ENCODE measurements at places on chromosomes 6 and 20. TPM values are rescaled to one million over a fixed set of nuclear protein-coding genes. Genes with fewer than 3 reads are reported as not detected.

DNA sequence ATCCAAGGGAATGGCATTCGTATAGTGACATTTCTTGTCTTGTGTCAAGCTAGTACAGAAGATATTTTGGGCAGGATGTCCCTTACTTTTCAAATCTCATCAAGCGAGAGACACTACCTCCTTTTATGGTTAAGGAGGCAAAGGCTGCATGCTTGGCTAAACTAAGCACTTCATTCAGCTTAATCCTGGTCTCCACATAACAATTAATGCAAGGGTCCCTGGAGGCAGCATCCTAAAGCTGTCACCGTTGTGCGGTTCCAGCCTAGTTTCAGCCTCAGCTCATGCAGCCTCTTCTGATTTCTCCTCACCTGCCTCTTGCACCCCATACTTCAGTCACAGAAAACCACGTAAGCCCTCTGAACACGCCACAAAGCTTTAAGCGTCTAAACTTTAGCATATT, 67.1 kb upstream of the SLC22A23 start:
- DNase-seq, result no peak

GRCh38 chr6:99252421-99252820, 97.1 kb downstream of the FAXC start:
- no peak for DNase-seq

- no peak for DNase-seq
Measured at GRCh38 chr6:97029552-97029951, 105.0 kb downstream of the KLHL32 start.

DNA sequence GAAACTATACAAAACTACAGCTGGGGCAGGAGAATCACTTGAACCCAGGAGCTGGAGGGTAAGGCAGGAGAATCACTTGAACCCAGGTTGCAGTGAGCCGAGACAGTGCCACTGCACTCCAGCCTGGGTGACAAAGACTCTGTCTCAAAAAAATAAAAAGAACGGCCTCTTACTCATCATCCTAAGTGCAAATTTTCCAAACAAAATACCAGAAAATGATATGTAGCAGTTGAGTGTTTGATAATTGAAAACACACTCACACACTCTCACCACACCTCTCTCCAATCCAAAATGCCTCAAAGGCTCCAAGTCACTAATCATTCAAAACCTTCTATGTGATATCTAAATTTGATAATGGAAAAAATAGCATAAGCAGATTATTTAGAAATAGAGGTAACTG, 198.6 kb upstream of the SHLD1 start:
- no peak for DNase-seq

DNA sequence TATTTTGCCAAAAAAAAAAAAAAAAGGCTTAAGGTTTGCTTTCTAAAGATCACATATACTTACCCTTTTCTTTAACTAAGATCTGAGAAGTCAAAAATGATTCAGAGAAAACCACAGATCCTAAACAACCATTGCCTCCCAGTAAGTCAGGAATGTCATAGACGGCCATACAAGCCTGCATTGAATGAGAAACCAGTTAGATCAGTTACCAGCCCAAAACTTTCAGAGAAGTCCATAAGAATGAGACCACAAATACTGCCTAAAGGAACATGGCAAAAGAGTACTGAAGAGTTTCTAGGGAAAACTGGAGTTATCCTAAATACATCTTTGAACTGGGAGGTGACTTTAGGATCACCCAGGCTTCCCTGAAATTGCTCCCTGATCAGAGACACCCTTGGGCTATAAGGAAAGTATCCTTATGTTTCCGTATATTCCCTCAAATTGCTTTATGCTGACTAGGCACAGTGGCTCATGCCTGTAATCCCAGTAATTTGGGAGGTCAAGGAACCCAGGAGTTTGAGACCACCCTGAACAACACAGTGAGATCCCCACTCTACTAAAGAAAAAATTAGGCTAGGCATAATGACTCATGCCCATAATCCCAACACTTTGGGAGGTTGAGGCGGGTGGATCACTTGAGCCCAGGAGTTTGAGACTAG, 79.4 kb upstream of the SLC4A11 start:
- no peak for DNase-seq

- DNase-seq, result no peak
Measured at GRCh38 chr20:19885939-19886660, 128.0 kb downstream of the RIN2 start.

DNA sequence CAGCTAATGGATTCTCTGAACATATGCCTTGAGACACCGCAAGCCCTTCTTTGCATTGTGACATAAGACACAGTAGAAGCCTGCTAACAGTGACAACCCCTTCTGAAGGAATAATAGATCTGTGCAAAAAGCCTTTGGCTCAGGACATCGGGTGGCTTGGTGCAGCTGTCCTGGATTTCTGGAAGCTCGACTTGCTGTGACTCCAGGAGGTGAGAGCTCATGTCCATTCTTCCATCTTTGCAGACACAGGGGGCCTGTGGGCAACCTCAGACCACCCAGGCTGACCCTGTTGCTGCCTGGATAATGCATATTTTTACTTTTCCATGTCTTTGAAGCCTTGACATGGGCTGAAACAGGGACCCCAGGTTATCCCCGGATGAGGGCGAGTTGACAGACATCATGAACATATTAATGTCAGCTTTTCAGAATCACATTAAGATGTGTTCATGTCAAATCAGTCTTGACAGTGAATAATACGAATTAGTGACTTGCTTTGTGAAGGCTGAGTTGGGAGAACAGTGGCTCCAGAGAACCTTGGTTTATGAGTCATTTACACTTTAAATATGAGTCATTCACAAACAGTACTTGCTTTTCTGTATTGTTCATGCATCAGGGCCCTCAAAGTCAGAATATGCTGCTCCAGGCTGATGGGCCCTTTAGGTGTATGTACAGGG, 66.8 kb upstream of the IYD start:
- DNase-seq, result peak; percentile 31

The KIF13A gene
- not detected for total RNA-seq

The LY6G5B gene
- 14.7 TPM for total RNA-seq

GRCh38 chr20:37417617-37418467, 71.9 kb downstream of the SRC start:
- DNase-seq, result no peak

- DNase-seq, result no peak
Measured at GRCh38 chr6:135148889-135149288, 32.2 kb upstream of the MYB start.

The AKAP12 gene
- total RNA-seq, result 4.0 TPM

DNA sequence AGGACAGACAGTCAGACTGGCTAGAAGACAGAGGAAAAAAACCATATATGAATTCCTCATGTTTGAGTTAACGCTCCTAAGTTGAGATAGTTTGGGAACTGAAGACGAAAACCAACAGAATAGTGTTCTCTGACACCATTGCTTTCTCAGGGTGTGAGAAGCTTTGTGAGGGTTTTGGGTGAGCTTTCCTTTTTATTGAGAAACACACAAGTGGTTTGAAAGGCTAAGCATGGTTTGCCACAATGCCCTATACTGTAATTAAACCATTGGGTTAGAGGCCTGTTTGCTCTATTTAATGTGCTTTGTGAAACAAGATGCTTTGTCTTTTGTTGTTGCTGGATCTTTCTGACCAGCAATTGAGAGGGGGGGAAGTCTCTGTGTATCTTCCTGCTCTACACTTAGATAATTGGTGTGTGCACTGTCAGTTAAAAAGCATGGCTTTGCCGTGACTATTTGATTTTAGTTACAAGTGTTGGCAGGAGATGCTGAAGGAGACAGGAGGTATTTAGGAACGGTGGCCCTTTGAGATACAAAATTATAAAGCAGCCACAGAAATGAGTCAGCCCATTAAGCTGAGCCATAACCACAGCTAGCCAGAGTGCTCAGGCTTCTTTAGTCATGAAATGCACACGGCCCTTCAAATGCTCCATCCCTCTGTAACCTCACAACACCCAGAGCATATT, 273.0 kb upstream of the PREP start:
- peak; percentile 3 for DNase-seq

The GSTA2 gene
- not detected for total RNA-seq

The METTL24 gene
- total RNA-seq, result not detected

DNA sequence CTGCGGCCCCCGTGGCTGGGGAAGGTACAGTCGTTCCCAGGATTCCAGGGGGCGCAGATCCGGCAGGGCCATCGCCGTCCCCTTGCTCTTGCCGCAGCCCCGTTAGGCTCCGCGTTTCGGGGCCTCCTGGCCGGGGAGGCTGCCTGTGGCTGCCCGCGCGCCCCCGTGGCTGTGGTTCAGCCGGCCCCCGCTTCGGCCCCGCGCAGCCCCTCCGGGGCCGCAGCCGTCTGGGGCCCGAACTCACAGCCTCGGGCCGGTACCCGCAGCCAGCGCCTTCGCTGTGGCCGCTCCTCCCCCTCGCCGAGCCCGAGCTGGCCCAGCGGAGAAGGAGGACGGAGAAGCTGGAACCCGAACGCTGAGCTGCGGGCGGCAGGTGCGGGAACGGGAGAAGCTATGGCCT, 1826.9 kb upstream of the DEFB115 start:
- DNase-seq, result no peak

- DNase-seq, result no peak
Measured at GRCh38 chr6:40960742-40961430, 78.1 kb downstream of the UNC5CL start.

The SCGN gene
- not detected for total RNA-seq

GRCh38 chr6:68139130-68139529, 496.0 kb upstream of the ADGRB3 start:
- no peak for DNase-seq

All from activated CD8-positive, alpha-beta T cell treated with anti-CD3 and anti-CD28 coated beads for 36 hours (primary cell).